ENCODE measurements at places on chromosomes 4 and X.
A peak's percentile ranks its signal among the peaks of the same experiment; 100 is the strongest.

DNA sequence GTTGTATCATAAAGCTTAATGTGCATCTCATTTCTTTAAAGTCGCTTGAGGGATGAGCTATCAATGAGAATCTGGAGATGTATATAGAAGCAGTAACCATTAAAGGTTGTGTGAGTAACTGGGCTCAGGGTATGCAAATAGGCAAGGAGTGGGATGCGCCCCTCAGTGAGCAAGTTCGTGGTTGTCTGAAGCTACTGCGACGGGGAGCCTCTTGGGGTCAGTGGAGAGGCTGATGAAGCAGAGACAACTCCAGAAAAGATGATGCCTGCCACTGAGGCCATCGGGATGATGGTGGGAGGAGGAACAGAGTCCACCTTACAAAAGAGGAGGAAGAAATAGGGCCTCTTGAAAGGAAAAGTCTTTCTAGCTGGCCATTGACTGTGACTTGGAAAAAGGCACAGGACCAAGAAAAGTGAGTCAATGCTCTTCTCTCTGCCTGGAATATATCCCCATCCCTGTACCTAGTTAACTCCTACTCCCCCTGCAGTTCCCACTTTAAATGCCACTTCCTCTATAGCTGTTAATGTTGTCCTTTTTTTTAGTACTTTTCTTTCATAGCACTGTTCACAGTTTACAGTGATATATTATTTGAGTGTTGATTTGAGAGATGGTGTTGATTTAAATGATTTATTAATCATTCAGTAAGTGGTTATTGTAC, 51.4 kb upstream of the LSM6 start:
- DNase-seq = peak; percentile 23

DNA sequence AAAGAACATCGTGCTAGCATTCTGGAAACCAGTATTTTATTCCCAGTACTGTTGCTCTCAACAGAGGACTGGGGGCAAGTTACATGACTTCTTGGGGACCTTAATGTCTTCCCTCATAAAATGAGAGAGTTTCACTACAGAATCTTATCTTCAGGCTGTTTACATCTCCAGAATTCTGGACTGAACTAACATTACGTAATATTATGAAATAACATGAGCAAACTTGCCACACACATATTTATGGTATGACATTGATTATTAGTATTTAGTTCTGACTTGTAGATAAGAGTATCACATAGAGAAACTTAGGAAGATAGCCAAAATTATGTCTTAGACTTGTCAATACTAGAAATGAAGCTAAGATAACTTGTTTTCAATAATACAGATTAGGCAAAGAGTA, 68.0 kb downstream of the NFKB1 start:
- DNase-seq = peak; percentile 37

GRCh38 chr4:73415807-73416238, 11.7 kb downstream of the ALB start:
- DNase-seq = peak; percentile 14

- DNase-seq = peak; percentile 67
Observed at GRCh38 chrX:53048169-53049126, at the start of gene GPR173. Gene GPR173, plus strand, starts transcription at chrX:53048789. Its CDS starts 27,833 bp downstream, at chrX:53076622.

GRCh38 chr4:80874979-80875378, 155.5 kb upstream of the BMP3 start:
- DNase-seq = no peak

GRCh38 chr4:182775075-182775474, 142.1 kb downstream of the DCTD start:
- DNase-seq = no peak

DNA sequence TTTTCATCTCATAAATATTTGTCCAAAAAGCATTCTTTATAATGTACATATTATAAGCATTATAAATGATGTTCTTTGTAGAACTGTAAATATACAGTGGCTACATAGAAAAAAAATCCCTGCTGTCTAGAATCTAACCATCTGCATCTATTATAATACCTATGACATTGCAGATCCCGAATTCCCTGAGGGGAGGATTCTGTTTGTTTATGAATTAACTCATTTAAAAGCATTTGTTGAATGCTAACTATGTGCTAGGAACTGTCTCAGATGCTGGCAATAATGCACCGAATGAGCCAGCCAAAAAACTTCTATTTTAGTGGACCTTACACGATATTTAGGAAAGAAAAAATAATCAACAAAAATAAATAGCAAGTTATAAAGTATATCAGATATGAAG, 189.6 kb downstream of the PACRGL start:
- no peak for DNase-seq

GRCh38 chrX:140765043-140765784, 55.7 kb downstream of the LINC00632 start:
- DNase-seq = peak; percentile 65

DNA sequence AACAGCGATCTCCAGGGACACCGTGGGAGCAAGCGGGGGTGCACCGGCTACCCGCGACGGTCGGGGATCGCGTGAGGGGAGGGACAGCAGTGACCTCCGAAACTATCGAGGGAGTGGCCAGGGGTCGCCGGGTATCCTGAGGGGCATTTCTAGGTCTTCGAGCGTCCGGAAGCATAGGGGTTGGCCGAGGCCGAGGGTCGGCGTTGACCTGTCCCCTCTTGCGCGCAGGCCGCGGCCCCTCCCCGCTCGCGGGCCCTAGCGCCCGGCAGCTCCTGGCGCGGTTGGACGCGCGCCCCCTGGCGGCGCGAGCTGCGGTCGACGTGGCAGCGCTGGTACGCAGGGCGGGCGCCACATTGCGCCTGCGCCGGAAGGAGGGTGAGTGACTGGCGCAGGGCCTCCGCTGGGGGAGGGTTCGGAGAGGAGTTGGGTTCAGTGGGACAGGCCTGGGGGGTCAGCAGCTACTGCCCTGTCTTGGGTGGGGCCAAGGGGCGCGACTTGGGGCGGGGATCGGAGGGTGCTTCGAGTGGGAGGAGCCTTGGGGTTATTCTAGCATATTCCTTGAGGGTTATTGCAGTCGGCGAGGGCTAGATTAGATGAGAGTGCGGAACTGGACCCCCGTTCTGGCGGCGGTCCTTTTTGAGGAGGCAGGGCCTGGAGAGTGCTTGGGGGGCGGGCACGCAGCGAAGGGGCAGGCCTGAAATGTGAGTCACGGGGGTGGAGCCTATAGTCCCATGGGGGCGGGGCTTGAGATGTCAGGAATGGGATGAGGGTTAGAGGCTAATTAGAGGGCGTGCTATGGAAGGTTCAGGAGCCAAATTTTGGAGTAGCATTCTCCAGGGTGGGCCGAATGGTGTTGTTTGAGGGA, 1.2 kb downstream of the MAGIX start:
- peak; percentile 76 for DNase-seq

- no peak for DNase-seq
Observed at GRCh38 chr4:38462367-38463055, 201.5 kb upstream of the KLF3 start.

GRCh38 chr4:25095837-25096236, 64.4 kb downstream of the SEPSECS start:
- no peak for DNase-seq

- DNase-seq = peak; percentile 36
Observed at GRCh38 chr4:172995161-172995560, 173.4 kb upstream of the GALNT7 start.

DNA sequence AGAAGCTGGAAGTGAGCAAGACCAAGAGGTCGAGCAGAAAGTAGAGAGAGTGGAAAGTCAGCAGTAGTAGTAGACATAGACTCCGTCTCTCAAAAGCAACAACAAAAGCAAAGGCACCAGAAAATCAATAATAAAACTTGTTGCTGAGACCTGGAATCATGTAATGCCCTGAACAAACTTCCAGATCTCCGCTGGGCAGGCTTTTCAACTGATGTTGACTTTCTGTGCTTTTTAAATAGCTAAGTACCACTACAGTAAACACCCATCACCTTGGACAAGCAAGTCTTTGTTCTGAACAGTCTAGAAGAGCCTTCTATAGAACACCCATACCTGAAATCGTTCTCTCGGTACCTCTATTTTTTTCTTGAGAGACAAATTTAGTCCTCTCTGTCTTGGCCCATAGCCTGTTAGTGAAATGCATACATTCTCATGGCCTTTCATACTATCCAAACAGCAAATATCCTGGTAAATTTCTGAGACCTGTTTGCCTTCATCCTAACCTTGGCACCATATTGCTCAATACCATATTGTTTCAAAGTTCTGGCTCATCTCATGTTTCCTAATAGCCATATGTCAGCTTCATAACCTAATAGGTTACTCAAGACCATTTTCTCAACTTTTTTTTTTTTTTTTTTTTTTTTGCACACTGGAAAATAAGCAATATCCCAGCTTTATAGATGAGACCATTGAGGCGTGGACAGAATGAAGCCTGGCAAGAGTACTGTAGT, 200.6 kb upstream of the RBPJ start:
- DNase-seq = peak; percentile 46

DNA sequence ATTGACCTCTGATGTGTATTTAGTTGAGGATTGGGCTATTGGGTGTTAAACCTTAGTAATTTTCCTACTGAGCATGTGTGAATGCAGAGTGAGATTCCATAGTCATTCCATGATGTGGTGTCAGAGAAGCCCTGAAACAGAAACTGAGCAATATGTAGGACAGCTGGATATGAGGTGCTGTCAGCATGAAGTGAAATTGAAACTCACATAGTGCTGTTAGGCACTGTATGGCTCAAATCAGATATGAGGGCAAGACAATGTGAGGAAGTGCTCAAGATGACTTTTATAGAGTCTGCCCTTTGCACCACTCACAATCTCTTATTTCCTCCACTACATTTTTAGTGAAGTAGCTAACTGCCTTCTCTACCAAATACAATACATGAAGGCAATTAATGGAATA, 188.3 kb downstream of the SH3BGRL start:
- no peak for DNase-seq

- DNase-seq = no peak
Observed at GRCh38 chr4:185224597-185224996, 15.2 kb downstream of the SNX25 start.

DNA sequence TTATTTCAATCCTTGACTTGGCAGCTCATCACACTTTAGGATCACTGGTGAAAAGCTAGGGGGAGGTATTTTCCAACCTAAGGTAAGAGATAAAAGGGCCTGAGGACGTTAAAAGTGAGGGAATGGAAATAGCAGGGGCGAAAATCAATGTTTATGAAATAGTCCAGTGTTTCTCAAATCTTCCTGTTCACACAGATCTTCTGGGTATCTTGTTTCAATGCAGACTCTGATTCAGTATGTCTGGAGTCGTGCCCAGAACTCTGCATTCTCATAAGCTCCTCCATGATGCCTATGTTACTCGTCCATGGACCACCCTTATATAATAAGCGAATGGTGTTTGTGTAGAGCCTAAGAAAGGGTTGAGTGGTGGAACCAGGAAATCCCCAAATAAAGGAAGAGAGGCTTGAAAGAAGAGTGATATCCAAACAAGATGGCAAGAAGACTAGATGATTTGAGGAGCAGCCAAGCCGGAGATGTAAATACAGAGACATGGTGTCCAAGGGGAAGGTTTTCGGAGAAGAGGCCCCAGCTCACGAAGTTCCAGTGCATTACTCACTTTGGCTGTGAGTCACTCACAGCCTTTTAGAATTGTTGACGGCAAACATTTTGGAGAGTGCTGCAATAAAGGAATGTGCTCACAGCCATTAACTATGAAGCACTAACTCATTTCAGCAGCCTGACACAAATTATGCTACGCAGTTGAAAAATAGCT, 215.6 kb upstream of the PPARGC1A start:
- peak; percentile 99 for DNase-seq

- no peak for DNase-seq
Observed at GRCh38 chr4:8378101-8378724, 62.3 kb downstream of the ACOX3 start.

- no peak for DNase-seq
Observed at GRCh38 chr4:114649908-114650307, 51.3 kb downstream of the UGT8 start.

GRCh38 chr4:101229116-101229515, 118.2 kb downstream of the PPP3CA start:
- DNase-seq = no peak

GRCh38 chrX:136736690-136737089, 44.0 kb downstream of the ARHGEF6 start:
- no peak for DNase-seq

DNA sequence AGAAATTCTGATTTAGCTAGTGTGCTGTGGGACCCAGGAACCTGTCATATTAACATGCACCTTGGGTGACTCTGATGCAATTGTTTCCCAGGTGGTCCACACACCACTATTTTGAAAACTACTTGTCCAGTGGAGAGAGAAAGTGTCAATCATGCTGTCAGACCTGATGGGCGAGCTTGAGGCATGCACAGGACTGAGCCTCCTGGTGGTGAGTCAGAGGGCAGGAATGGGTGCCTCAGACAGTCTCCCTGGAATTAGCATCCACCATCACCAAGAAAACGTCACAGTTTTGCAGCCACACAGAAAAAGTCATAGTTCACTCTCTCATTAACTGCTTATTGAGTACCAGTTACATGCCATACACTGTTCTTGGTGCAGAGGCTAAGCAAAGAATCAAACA, 181.8 kb upstream of the MAOA start:
- no peak for DNase-seq

GRCh38 chrX:30309139-30309571, at the start of gene NR0B1:
Gene NR0B1, minus strand, starts transcription at chrX:30309390. Its CDS starts 27 bp downstream, at chrX:30309363.
- no peak for DNase-seq

DNA sequence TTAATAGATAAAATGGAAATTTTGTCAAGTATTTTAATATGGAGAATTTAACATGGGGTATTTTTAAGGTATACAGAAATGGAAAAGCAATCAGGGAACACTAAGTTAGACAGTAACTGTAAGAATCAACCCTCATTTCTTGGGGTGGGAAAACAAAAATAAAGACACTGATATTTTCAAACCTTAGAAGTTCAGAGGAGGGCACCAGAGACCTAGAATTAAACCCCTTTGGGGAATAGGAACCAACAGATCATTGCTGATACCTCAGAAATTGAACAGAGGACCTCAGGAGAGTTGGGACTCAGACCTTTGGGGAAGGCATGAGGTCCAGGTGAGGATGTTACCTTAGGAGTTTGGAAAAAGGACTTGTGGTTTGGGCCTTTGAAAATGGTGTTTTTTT, 435.6 kb downstream of the TMA16 start:
- no peak for DNase-seq

- DNase-seq = no peak
Observed at GRCh38 chr4:6492027-6492590, 19.7 kb upstream of the PPP2R2C start.

Measured in fibroblast of mammary gland (primary cell).